ENCODE measurements at places on chromosomes 2 and 18.

DNA sequence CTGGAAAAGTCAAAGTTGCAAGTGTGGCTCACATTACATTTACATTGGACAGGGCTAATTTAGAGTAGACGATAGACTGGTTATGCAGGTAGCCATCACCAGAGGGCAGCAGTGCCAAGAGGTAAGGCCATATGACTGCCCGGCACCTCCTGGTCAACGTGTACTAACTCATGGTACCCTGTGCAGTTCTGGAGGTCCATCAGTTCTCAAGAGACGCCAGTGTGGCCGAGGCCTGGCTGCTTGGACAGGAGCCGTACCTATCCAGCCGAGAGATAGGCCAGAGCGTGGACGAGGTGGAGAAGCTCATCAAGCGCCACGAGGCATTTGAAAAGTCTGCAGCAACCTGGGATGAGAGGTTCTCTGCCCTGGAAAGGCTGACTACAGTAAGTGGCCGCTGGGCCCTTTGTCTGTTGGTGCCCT lies 65.8 kb upstream of the EML6 start:
- DNase-seq, result no peak

DNA sequence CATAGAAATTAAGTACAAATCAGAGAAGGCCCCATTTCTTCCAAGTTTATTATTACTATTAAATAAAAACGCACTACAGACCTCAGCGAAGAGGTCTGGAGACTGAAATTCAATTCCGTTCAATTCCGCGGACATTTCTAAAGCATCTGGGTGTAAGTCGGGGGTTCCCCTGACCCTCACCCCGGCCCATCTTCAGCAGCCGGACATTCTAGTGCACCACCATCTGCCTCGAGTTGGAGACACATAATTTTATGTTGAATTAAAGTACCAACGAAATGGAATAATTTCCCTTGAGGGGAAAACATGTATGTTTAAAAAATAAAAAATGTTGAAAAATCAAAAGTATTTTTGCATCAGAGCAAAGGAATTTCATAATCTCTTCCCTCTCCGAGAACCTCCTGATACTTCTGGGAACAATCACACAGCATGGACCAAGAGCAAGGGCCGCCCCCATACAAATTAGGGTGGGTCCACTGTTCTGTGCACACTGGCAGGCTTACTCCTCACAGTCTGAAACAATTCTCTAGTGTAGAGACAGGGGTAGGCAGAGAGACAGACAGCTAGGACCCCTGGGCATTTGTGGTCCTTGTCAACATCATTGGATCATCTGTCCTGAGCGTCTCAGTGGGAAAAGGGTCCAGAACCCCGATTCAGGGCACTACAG lies 29.3 kb downstream of the MBP start:
- DNase-seq, result no peak

- DNase-seq, result no peak
Observed at GRCh38 chr18:70256184-70256583, 32.7 kb upstream of the SOCS6 start.

DNA sequence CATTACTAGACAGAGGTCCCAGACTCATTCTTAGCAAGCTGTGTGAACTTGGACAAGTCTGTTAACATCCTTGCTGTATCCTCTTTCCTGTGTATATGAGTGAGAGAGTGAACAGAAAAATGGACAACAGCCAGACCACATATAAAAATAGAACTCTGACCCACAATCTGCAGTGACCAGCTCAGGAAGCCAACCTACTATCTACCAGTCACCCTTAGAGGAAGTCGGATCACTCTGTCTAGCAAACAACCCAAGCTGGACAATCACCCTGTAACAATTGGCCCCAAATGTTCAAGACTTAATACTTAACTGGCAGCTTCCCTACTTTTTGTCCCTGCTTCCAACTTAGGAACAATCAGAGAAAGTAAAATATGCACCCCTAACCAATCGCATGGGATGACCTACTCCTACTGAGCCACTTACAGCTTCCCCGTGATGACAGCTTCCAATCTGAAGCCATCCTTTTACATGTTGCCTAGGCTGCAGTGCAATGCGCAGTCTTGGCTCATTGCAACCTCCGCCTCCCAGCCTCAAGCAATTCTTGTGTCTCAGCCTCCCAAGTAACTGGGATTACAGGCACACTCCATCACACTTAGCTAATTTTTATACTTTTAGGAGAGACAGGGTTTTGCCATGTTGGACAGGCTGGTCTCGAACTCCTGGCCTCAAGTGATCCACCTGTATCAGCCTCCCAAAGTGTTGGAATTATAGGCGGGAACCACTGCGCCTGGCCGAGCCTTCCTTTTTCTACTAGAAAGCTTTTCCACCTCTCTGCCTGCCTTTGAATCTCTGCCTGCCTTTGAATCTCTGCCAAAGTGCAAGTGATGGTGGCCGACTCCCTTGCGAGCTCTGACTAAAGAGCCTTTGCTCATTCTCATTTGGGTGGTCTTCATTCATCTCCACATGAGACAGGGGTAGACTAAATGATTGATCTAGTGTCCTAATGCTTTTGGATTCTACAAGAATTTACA lies 158.3 kb upstream of the NDUFV2 start:
- no peak for DNase-seq

DNA sequence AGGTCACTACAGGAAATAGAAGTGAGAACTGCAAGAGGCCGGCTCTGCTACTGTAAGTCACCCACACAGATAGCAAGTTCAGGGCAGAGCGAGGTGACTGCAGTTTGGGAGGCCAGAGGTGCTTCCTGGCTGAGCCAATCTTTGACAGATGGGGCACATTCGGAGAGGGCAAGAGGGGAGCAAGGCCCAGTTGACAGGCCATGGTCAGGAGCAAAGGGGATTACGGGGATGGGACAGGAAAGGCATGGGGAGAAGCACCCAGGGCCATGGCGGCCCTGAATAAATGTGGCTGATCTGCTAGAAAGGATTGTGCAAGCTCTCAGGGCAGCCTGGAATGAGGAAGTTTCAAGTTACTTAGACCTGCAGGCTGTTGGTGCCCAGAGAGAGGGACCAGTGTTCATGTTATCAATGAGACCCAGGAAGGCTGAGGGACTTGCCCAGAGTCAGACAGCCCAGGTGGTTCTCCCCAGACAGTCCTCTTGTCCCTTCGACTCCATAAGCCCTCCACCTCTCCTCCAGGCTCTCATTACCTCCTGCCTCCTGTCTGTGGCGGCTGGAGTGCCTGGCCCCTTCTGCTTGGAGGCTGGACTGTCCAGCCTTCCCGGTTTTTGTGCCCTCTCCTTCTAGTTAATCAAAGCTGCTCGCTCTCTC lies 123.3 kb downstream of the CTIF start:
- no peak for DNase-seq

- no peak for DNase-seq
Observed at GRCh38 chr18:12645254-12645653, 12.7 kb downstream of the SPIRE1 start.

DNA sequence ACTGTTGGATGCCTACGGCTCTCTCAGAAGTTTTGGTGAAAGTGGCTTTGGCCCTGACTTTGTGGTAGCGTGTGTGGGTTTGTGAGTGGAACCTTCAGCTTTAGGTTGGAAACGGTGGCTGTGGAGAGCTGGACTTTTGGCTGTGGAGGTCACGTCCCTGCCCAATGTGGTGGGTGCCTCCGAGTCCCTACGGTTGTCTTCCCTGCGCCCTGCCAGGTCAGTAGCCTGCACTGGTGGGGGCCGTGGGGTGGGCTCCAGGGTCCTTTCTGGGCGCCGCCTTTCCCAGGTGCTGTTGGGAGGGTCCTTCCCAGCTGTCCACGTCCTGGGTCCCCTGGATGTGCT lies 11.1 kb downstream of the COLEC11 start:
- no peak for DNase-seq

- no peak for DNase-seq
Observed at GRCh38 chr2:128597121-128597762, 278.6 kb upstream of the HS6ST1 start.

GRCh38 chr2:10347562-10347948 lies 44.9 kb downstream of the HPCAL1 start:
- DNase-seq, result no peak

- DNase-seq, result no peak
Observed at GRCh38 chr2:233663911-233664310, 7.8 kb upstream of the UGT1A9 start.

GRCh38 chr18:34772887-34773286 lies 62.8 kb downstream of the DTNA start:
- DNase-seq, result no peak

- no peak for DNase-seq
Observed at GRCh38 chr2:226227341-226227740, 572.3 kb downstream of the IRS1 start.

GRCh38 chr2:108124736-108125495 lies 114.9 kb upstream of the SULT1C3 start:
- DNase-seq, result no peak

GRCh38 chr2:111622859-111623258 lies 261.1 kb downstream of the ANAPC1 start:
- DNase-seq, result no peak

DNA sequence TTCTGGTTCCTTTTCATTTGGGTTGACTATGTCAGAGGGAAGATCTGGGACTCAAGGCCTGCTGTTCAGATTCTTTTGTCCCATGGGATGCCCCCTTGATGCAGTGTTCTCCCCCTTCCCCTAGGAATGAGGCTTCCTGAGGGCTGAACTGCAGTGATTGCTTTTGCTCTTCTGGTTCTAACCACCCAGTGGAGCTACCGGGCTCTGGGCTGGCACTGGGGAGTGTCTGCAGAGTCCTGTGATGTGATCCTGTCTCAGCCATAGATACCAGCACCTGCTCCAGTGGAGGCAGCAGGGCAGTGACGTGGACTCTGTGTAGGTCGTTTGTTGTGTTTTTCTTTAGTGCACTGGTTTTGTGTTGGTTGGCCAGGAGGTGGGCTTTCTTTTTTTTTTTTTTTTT lies 32.1 kb upstream of the RHOB start:
- DNase-seq, result no peak
